ENCODE measurements at places on chromosomes 5 and 9. TPM values are rescaled to one million over a fixed set of nuclear protein-coding genes. Genes with fewer than 3 reads are reported as not detected.

Gene HSPA5
- 147 TPM for total RNA-seq

Gene GARIN3
- not detected for total RNA-seq

Gene GPR150
- total RNA-seq: not detected

Gene CCNI2
- not detected for total RNA-seq

Gene CRB2
- under 0.01 TPM for total RNA-seq

Gene ORM2
- not detected for total RNA-seq

Gene BTNL3
- total RNA-seq: not detected

Gene NRG2
- total RNA-seq: 0.78 TPM

Gene POU5F2
- 4.9 TPM for total RNA-seq

Gene CCDC192
- total RNA-seq: not detected

Gene MTRR
- total RNA-seq: 48.0 TPM

Data from articular chondrocyte of knee joint (primary cell).